Activated CD8-positive, alpha-beta memory T cell treated with anti-CD3 and anti-CD28 coated beads, Interleukin-2, amount 50 U/mL, for 4 hours (primary cell): ENCODE measurements at places on chromosomes 4 and X.

GRCh38 chrX:75421688-75422230 is 101.1 kb downstream of the ZDHHC15 start:
- no peak for DNase-seq

DNA sequence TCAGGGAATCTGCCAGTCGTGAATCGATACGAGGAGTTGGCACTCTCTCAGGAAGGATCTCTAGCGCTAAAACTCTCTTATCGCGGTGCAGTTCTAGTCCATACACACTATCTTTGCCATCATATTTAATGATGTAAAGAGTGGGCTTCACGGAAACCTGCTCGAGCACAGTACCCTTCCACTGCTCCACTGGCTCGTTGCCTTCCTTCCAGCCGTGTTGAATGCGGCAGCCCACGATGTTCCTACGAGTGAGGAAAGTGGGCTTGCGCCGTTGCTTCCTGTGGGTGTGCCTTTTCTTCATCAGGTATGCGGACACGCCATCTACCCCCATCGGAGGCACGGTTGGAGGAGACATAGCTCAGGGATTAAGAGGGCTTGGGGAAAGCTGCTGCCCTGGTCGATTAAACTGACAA is 661 bp downstream of the SPIN4 start:
- DNase-seq, result no peak

DNA sequence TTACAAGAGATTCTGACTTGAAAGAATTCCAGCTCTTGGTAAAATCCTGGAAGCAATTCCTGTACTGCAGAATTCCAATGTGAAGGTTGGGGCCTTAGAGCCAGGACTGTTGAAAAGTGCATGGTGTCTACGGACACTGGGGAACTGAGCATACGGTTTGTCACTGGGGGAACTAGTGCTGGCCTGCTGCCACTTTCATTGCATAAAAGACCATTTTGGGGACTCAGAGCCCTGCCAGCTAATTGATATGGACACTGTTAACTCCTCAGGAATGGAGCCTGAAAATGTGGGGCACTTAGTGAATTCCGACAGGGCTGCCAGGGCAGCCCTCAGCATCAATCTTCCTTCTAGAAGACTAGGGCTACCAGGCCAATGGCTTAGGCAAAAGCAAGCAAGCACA is 55.9 kb downstream of the AMOT start:
- no peak for DNase-seq

DNA sequence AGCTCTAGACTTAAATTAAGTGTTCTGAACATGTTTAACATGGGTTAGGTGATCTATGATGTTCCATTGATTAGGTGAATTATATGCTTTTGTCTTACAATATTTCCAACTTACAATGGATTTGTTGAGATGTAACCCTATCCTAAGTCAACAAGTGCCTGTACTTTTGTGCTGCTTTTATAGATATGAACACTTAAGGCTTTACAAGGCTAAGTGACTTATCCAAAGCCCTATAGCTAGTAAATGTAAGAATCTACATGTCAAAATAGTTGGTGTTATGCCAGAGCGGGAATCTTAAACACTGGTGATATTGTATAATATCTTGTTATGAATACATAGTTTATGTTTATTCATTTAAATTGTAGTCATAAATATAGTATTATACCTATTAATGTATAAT is 1629.1 kb upstream of the IGFBP7 start:
- no peak for DNase-seq

DNA sequence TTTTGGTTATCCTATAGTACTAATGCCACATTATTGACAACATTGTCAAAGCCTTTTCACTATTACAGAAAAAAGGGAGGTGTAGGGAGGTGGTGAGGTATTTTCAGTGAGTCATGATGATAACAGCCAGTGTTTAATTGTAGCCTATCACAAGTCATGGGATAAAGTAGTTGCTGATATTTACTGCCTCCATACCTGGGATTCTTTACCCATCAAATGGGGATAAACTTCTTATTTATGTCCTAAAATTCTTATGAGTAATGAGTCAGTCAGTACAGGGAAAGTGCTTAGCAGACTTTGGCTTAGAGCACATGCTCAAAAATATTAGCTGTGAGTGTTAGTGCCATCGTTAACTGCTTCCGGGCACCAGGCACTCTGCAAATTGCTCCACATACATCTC is 25.7 kb downstream of the ADGRG2 start:
- no peak for DNase-seq

- DNase-seq, result no peak
Observed at GRCh38 chr4:169410839-169411770, 140.3 kb upstream of the SH3RF1 start.

GRCh38 chr4:22596409-22596808 is 80.5 kb upstream of the ADGRA3 start:
- DNase-seq, result no peak

GRCh38 chr4:3388471-3389232 is 53.1 kb upstream of the HGFAC start:
- no peak for DNase-seq

- DNase-seq, result no peak
Observed at GRCh38 chr4:175253184-175253902, 335.2 kb downstream of the ADAM29 start.

DNA sequence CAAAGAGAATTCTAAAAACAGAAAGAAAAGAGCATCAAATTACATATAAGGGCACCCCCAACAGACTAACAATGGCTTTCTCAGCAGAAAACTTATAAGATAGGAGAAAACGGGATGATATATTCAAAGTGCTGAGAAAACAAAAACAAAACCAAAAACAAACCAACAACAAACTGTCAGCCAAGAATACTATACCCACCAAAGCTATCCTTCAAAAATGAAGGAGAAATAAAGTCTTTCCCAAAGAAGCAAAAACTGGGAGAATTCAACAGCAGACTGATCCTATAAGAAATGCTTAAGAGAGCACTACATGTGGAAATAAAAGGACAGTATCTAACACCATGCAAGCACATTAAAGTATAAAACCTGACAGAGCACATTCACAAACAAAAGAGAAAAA is 168.6 kb downstream of the NEK1 start:
- no peak for DNase-seq

DNA sequence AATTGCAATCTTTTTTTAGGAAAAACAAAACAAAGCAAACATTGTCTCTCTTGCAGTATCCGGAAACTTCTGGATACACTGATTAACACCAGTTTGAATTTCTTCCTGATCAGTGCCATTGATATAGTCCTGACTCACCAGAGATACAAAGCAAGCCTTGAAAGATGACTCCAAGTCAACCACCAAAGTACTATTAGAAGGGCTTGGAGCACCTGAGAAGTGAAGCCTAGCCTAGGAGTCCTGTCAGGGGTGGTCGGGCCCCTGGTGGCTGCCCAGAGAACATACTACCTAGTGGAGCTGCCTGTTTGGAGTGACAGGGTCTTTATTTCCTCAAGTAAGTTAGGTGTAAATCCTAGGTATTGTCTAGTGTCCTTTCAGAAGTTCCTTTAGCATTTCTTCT is 593.2 kb downstream of the ZNF674 start:
- DNase-seq, result no peak

GRCh38 chr4:78355306-78355705 is 196.3 kb upstream of the ANXA3 start:
- DNase-seq, result no peak

GRCh38 chr4:59925290-59925689 is 1274.8 kb upstream of the ADGRL3 start:
- DNase-seq, result no peak

- no peak for DNase-seq
Observed at GRCh38 chr4:45410701-45411210, 684.4 kb upstream of the GNPDA2 start.

DNA sequence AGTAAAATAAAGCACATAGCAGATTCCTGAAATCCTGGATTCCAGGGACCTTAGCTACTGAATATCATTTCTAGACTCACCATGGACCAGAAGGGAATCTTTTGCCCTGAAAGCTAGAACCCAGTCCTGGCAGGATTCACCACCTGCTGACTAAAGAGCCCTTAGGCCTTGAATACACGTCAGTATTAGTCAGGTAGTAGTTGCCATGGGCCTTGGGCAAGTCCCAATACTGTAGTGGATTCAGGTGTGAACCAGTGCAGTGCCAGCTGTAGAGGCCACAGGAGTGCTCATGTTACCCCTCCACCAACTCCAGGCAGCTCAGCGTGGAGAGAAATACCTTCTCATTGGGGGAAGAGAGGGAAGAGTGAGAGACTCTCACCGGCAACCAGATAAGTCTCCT is 64.1 kb upstream of the UBQLN2 start:
- no peak for DNase-seq

DNA sequence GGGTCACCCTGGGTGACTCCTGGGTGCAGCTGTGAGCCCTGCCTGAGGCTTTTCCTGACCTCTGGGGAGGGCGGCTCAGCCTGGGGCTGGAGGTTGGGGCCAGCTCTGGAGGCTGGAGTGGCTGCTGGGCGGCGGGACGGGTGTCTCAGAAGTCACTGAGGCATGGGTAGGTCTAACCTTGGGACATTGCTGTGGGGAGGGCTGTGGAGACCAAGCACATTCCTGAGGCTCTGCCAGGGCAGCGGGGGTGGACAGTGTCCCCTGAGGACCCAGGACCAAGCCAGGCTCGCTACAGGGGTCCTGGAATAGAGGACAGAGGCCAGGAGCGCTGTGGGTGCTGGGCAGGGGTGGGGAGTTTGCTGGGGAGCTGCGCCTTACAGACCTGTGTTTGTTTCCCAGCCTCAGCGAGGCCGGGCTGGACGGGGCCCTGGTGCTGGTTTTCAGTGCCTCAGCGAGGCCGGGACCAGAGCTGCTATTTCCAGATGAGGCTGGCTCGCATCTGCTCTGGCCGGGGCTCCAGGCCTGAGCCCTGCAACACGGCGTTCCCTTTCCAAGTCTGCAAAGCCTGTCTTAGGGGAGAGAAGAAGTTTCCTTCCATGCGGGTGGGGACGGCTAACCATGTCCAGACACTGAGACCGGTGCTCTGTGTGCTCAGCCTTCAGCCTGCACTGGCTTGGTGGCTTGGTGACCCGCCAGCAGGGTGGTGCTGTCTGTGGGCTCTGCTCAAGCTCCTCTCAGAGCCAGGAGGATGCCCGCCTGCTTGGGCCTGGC is 3.0 kb upstream of the SLC25A6 start:
- DNase-seq, result peak; percentile 14

DNA sequence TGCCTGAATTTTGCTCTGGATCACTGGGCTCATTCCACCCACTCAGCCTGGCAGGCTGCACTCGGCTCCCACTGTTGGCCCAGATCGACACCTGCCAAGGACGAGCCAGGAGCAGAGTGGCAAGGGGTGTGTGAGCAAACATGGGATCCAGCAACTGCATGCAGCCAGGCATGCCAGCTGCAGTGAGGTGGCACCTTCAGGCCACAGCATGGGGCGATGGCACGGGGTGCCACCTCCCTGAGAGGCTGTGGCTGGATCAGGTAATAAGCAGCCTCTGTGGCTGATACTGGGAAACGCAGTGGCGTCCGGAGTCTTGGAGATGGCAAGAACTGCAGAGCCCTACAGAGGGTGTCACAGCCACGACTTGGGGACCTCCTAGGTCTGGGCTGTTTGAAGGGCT is 244.5 kb upstream of the FSTL5 start:
- no peak for DNase-seq

- DNase-seq, result no peak
Observed at GRCh38 chr4:102311407-102311806, 33.9 kb downstream of the SLC39A8 start.

GRCh38 chr4:77785669-77786068 is 33.5 kb downstream of the CNOT6L start:
- no peak for DNase-seq

GRCh38 chr4:13640149-13640940 is 12.8 kb upstream of the BOD1L1 start:
- DNase-seq, result no peak

DNA sequence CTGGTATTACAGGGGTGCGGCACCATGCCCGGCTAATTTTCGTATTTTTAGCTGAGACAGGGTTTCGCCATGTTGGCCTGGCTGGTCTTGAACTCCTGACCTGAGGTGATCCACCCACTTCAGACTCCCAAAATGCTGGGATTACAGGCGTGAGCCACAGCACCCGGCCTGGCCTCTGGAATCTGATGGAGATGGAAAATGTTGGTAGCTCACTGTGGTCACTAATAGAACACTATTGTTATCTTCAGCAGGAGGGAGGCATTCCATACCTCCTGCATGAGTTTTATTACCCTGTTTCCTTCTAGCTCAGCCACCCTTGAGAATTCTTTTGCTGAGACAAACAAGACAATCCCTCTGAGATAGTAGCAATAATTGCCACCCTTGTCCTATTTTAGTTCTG is 105.0 kb downstream of the SHROOM3 start:
- DNase-seq, result no peak

DNA sequence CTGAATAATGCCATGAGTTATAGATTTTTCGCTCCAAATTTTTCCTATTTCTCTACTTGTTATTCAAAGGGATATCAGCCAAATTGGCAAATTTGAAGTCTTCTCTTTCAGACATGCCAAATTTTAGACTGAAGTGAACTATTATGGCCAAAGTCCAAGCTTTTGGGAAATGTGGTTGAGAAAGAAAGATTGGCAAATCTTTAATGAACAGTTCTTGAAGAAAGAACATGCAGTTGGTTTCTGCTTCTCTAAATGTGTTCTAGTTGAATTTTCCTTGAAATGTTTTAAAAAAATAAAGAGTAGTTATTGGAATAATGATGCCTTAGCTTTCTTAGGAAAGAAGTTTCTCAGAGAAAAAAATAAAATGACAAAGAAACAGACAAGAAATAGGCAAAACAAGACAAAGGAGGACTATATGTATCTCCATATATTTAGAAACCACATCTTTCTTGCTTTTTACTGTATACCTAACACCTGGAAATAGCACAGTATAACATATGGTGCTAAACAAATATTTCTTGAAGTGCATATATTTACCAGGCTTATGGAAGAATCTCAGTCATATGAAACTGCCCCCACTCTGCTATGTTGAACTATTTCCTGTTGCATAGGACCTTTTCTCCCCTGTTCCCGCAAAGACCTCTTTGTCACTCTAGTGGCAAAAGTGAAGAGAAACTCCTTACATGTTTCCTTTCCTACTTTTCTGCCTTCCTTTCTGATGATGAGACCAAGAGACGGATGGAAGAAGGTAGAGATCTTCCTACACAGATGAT is 250.0 kb downstream of the ARHGAP24 start:
- no peak for DNase-seq
